Dermis blood vessel endothelial cell (primary cell): ENCODE measurements at places on chromosomes 6 and 20. TPM values are rescaled to one million over a fixed set of nuclear protein-coding genes. Genes with fewer than 3 reads are reported as not detected.

- DNase-seq = no peak
Measured at GRCh38 chr6:157893238-157893637, 70.2 kb downstream of the SNX9 start.

PRSS35 gene
- total RNA-seq = not detected in 2 replicates

PBX2 gene
- 62.3 and 85.6 TPM in 2 replicates for total RNA-seq

SLC17A3 gene
- 0.17 and 0.28 TPM in 2 replicates for total RNA-seq
